Trophoblast cell (in vitro differentiated cells and primary cell): ENCODE measurements at places on chromosomes 5 and 9.
A peak's percentile ranks its signal among the peaks of the same experiment; 100 is the strongest.

DNA sequence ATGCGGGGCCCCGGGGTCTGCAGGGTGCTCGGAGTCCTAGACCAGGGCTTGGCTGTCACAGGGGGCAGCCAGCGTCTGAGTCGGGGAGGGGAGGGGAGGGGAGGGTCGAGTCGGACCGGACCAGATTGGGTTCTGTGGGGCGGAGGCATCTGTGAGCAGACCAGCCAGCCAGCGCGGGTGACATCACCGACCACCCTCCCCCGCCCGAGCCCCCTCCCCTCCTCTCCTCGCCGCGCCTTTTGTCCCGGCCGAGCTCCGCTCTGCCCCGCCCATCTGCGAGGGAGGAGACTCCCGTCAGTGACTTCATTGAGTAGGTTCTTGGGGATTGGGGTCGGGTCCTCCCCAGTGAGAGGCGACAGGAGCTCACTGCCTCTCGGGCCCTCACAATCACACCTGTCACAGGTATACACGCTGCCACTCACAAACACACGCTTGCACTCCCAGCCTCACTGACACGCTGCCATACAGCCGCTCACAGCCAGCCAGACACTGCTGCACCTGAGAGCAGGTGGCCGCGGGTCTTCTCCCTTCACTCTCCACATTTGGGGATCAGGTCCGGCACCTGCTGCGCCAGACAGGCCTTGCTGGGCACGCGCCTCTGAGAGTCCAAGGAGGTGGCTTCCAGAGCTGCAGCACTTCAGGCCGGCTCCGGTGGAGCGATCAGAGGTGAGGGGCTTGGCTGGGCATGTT, 546 bp downstream of the DNAJB5 start:
- H3K27me3 ChIP-seq = no peaks in the 10 kb centered on the region
- H3K36me3 ChIP-seq = no peaks in the 10 kb centered on the region
- peak overlapping the region; percentile 90 for H3K4me3 ChIP-seq
- peaks cover 37% of the 10 kb centered on the region for H3K4me1 ChIP-seq
- peak; percentile 29 for DNase-seq

GRCh38 chr9:1429297-1429696, 379.1 kb downstream of the DMRT2 start:
- H3K27me3 ChIP-seq = no peaks in the 10 kb centered on the region
- no peak overlapping the region for H3K27ac ChIP-seq
- DNase-seq = peak; percentile 26

GRCh38 chr9:37430841-37431597, 8.5 kb downstream of the GRHPR start:
- no peak for DNase-seq
- no peaks in the 10 kb centered on the region for H3K27me3 ChIP-seq
- H3K27ac ChIP-seq = no peak overlapping the region
- no peak overlapping the region for H3K4me3 ChIP-seq
- peaks cover 3% of the 10 kb centered on the region for H3K4me1 ChIP-seq

DNA sequence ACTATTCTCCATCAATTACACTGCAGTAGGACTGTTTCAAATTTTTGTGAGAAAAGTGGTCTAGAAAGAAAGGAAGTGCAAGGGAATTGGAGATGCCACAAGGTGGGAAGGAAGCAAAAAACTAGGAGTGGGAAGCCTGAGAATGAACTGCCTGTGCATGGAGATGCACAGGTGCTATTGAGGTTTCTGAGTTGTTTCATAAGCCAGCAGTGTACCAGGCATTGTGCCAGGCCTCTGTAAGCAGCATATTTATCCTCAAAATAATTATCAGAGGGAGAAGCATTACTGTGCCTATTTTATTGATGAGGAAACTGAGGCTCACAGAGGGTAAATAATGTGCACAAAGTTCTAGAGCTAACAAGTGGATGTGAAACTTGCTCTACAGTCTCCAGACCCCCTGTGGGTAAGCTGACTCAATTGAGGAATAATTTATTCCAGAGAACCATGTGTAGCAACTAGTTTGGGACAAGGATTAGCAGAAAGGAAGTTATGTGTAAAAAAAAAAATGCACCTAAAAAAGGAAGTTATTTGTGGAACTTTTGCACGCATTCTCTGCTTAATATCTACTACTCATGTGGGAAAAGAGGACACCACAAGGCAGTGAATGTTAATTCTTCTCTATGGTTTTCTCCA, 96.7 kb downstream of the SNCAIP start:
- no peaks in the 10 kb centered on the region for H3K27me3 ChIP-seq
- H3K4me1 ChIP-seq = no peaks in the 10 kb centered on the region
- no peak for DNase-seq
- H3K27ac ChIP-seq = no peak overlapping the region
- no peaks in the 10 kb centered on the region for H3K36me3 ChIP-seq
- no peak overlapping the region for H3K4me3 ChIP-seq

- DNase-seq = peak; percentile 59
- H3K4me3 ChIP-seq = no peak overlapping the region
- H3K36me3 ChIP-seq = no peaks in the 10 kb centered on the region
- H3K4me1 ChIP-seq = peaks cover 18% of the 10 kb centered on the region
- H3K27ac ChIP-seq = no peak overlapping the region
Measured at GRCh38 chr5:174571662-174572397, 152.6 kb upstream of the MSX2 start.

DNA sequence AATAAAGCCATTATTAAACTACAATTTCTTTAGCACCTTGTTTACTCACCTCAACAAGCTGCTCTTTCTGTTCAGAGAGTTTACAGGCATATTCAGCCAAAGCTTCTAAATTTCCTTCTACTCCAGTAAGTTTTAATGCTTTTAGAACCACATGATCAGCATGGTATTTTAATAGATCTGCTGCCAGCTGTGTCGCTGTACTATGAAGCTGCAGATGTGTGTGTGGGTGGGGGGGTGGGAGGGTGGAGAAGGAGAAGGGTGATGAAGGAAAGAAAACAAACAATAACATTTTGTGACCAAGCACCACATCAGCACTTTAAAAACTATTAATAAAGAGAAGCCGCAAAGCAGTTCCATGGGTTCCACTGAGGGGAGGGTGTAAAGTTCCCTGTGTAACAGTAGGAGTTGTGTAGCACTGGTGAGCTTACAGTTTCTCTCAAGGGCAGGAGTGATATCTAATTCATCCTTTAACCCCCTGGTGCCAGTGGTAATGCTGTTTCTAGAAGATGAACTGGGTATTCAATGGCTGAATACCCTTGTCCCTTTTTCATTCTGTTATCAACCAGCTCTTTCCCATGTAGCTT, 38.5 kb downstream of the ABITRAM start:
- no peaks in the 10 kb centered on the region for H3K4me1 ChIP-seq
- DNase-seq = no peak
